ENCODE measurements at places on chromosomes 12 and 14.

GRCh38 chr12:21665816-21666215 is 8.2 kb upstream of the LDHB start:
- no peak for DNase-seq

DNA sequence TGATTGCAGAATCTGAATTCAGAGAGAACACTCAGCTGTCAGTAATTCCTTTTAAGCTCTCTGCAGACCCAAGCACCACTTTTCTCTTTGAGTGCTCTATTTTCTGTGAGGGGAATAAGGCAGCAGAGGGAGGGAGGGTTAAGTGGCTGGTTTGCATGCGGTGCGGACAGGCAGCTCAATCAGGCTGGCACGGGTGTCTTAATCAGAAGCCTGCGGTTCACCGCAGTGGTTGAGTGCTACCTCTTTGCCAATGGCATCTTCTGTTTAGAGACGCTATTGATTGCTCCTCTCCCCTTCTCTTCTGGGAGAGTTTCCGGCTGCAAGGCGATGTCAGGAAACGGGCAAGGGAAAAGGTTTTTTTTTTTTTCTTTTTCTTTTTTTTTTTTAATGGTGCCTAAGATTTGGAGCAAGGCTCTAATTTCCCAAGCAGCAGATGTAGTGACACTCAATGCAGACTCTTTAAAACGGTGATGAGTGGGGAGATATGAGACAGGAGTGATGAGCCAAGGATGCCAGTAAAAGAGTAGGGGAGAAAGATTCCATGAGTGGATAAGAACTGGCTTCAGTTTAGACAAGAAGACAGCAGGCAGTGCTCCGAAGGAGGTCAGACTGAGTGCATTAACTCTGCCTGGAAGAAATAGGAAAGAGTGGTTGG is 533.7 kb upstream of the SEL1L start:
- no peak for DNase-seq

- no peak for DNase-seq
Observed at GRCh38 chr14:21185491-21185890, 29.6 kb upstream of the OR5AU1 start.

DNA sequence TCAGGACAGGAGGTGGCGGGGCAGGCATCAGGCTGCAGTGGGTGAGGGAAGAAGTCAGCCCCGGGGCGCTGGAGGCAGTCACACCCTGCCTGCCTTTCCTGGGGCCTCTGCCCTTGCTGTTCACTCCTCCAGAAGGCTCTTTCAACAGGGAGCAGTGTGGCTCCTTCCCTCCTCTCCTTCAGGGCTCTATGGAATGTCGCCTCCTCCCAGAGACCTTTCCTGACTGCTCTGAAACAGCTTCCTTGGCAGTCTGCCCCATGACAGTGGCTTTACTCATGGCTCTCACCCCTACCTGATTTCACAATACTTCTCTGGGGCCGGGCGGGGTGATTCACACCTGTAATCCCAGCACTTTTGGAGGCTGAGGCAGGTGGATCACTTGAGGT is 7.1 kb downstream of the RHOF start:
- peak; percentile 52 for DNase-seq

GRCh38 chr14:87044807-87045206 is 948.2 kb downstream of the GALC start:
- DNase-seq: no peak

- DNase-seq: no peak
Observed at GRCh38 chr12:42299392-42300308, 26.2 kb downstream of the ZCRB1 start.

- no peak for DNase-seq
Observed at GRCh38 chr12:103020839-103021238, 63.4 kb downstream of the ASCL1 start.

GRCh38 chr12:66602483-66603143 is 76.3 kb downstream of the GRIP1 start:
- no peak for DNase-seq

- DNase-seq: no peak
Observed at GRCh38 chr12:69546693-69547438, 38.4 kb upstream of the CCT2 start.

DNA sequence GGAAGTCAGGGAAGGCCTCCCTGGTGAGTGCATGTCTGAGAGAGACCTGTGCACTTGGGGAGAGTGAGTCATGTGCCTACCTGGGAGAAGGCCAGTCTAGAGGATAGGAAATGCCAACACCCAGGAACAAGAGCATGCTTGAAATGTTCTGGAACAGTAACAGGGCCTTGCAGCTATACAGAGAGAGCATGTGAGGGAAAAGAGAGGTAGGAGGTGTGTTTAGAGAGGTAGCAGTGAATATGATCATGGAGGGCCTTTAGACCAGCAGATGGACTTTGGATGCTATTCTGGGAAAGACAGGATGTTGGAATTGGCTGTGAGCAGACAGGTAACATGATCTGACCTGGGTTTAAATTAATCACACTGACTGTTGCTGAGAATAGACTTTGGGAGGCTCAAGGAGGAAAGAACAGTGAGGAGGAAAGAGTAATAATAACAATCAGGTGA is 1143.6 kb downstream of the FLRT2 start:
- DNase-seq: no peak

- no peak for DNase-seq
Observed at GRCh38 chr12:87253157-87253556, 776.0 kb downstream of the C12orf50 start.

DNA sequence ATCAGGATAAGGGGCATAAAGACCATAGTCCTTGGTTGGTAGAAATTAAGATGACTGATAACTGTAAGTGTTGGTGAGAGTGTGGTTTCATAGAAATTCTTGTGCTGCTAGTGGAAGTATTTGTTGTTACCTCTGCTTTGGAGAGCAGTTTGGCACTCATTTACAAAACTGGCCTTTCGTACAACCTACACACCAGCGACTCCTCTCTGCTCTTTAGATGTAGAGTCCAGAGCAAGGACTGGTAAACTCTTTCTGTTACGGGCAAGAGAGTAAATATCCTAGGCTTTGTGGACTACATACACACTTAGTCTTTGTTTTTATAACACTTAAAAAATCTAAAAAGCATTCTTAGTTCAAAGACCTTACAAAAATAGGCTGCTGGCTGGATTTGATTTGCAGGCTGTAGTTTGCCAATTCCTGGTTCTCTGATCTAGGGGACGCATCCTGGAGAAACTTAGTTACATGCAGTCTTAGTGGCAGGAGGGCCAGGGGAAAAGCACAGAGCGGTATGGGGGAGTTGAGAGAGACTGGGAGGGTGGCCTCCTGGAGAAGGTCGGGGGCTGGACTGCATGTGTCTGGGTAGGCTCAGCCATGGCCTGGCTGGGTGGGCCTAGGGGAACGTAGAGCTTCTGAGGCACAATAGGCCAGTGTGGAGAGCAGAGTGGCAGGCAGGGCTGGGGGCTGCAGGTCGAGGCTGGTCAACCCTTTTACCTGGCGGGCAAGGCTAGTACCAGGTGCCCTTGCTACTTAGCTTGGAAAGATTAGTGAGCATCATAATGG is 55.3 kb upstream of the AMN start:
- DNase-seq: no peak

DNA sequence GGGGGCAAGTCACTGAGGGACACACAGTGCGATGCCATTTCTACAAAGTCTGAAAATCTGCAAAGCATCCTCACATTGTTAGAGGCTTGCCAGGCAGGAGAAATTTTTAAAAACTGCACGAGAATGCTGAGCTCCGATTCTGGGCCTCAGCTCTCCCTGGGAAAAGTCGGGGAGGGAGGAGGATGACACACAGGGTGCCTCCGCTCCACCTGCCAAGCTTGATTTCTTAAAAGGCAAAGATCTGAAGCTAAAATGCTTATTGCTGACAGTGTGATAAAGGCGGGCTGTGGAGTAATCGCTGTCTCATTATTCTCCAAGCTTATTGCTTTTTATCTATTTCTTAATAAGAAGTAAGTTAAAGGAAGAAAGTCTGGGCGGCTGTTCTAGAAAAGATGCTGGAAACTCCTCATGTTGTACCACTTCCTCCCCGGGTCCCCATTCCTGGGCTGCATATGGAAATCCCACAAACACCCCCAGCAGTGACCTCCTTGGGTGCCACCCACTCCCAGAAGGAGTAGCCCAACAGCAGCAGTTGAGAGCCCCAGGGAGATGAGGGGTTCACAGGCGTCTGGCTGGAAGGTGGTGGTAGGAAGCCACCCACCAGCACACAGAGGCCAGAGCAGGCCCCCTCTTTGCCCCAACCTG is 55.0 kb downstream of the CCDC85C start:
- no peak for DNase-seq

DNA sequence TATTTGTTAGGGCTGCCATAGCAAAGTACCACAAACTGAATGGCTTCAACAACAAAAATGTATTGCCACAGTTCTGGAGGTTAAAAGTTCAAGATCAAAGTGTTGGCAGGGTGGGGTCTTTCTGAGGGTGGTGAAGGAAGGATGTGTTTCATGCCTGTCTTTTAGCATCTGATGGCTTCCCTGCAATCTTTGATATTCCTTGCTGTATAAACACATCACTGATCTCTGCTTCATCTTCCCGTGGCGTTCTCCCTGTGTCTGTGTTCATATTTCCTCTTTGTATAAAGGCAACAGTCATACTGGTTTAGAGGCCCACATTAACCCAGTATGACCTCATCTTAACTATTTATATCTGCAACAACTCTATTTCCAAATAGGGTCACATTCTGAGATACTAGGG is 167.5 kb downstream of the BTG1 start:
- peak; percentile 21 for DNase-seq

- DNase-seq: no peak
Observed at GRCh38 chr12:5170844-5171243, 127.2 kb downstream of the KCNA5 start.

All from T-helper 9 cell (primary cell).